ENCODE measurements at places on chromosomes 16 and 17.

GRCh38 chr16:80151722-80152111 lies 389.1 kb upstream of the DYNLRB2 start:
- no peak for DNase-seq

GRCh38 chr16:64711596-64711995 lies 410.3 kb downstream of the CDH11 start:
- DNase-seq, result no peak

DNA sequence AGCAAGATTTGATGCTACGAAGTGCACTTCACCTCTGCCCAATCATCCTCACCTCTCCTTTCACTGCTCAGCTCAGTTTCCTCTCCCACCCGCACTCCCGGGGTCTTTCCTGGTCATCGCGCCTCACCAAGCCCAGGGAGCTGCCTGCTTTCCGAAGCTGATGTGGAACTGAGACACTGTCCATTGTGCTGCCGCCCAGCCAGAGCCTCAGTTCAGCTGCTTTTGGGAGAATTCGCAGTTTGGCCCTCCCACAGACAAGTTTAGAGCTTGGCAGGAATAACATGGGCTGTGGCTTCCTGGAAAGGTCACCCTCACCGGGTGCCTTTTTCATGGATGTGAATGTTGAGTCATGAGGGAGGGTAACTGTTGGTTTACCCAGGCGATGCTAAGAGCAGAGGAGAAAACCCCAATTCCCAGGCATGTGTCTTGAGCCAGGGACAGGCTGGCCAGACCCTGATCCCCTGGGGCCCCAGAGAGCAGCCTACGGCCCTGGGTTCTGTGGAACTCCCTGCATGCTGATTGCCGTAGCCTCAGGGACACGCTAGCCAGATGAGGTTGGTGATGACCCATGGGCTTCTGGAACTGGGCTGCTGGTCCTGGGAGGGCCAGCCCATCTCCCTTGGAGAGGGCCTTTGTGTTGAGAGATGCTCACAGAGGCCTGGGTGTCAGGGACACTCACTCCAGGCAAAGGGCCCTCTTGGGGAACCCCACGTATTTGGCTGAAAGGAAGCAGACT lies 1687.5 kb downstream of the TP53TG3F start:
- no peak for DNase-seq

DNA sequence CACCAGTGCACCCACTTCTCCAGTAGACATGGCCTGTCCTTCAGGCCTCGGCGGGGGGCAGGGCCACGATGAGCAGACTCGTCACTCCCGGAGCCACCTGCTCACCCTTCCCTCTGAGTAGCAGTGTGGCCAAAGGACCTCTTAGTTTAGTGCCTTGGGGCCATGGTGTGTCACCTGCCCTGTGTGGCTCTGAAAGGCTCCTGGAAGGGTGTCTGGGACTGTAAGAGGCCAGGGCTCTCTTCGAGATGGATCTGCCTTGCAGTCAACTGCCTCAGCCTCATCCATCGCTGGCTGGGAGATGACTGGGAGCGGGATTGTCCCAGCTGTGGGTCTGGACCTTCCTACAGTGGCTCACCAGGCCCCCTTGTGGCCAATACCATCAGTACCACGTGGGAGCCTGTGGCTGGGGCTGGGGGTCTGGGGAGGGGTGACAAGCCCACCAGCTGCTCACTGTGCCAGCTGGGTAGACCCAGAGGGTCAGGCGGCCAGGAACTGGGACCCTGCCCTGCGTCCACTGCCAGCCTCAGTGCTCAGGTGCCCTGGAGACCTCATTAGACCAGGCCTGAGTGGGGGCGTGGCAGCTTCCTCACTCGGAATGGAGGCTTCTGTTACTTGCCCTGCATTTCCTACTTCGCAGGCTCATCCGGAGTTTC lies 133.4 kb downstream of the OR1D5 start:
- peak; percentile 23 for DNase-seq

DNA sequence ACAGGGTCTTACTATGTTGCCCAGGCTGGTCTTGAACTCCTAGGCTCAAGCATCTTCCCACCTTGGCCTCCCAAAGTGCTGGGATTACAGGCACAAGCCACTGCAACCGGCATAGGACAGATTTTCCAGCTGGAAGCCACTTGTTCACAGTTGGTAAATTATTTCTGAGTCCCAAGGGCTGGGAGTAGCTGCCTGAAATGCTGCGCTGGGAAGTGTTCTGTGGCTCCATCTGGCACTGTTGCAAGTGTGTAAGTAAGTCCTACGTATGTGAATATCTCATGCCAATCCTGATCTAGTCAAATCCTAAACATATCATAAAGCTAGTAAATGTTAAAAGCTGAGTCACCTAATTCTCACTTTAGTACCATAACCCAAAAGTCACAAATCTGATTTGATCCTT lies 48.1 kb downstream of the YWHAE start:
- no peak for DNase-seq

- DNase-seq, result no peak
These were observed 36.7 kb downstream of the PLXDC1 start for GRCh38 chr17:39114723-39115122.
